Globus pallidus (tissue), 1 donor: ENCODE measurements at places on chromosomes 5 and 9.
A peak's percentile ranks its signal among the peaks of the same experiment; 100 is the strongest.

DNA sequence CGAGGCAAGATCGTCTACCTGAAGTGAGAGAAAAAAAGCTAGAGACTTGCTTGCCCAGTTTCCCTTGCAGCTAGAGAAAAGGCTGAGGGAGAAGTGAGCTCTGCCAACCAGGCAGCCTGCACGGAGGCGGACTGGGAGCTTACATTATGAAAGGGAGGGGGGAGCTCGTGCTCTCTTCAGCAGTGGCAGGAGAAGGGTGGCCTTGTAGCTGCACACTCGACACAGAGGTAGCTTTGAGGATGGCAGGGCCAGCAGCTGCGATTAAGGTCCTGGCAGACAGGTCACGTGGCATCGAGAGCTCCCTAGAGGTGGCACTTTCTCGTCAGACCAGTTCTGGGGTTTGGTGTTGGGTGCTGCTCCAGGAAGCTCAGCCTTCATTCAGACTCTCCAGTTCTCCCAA, 26.7 kb downstream of the APBA1 start:
- DNase-seq = peak; percentile 36

GRCh38 chr9:75604661-75605060, 285.8 kb upstream of the PCSK5 start:
- peak; percentile 23 for DNase-seq

GRCh38 chr5:145983446-145983845, 47.1 kb downstream of the SH3RF2 start:
- no peak for DNase-seq

DNA sequence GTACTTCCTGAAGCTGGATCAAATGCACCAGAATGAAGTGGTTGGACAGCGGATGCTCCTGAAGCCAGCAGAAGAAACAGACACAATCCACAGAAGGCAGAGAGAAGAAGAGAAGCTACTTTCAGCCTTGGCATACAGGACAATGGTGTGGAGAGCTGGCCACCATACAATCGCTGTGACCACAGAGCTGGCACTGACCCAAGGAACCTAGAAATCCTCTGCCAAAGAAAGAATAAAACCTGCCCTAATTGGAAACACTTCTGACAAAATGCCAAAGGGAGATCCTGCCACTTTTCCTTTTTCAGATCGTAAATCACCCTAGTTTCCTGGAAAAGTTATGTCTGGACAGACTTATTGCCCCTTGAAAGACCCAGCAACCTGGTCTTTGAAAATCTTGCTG, 77.8 kb downstream of the BAAT start:
- DNase-seq = no peak

GRCh38 chr5:143314659-143315058, 88.8 kb downstream of the NR3C1 start:
- no peak for DNase-seq

DNA sequence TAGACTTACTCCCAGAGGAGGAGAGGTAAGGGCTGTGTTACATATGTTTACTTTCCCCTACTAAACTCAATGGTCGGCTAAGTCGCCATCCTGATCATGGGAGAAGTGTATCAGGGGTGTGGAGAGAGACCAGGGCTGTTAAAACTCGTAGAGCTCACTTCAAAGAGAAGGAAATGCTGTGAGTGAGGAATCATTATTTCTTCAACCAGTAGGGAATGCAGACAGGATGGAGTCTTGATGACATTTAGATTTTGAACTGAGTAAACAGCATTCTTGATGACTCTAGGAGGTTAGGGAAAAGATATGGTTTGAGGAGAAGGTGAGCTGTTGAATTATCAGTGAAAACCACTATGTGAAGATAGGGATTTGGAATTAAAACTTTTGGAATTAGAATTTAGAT, 17.3 kb downstream of the RECK start:
- no peak for DNase-seq

- DNase-seq = peak; percentile 98
Measured at GRCh38 chr5:149063017-149063687, at the start of gene SH3TC2. TSS of gene SH3TC2 (minus strand) at chr5:149063062. CDS start at chr5:149063022, 40 bp downstream.

GRCh38 chr5:94810877-94811276, 192.4 kb downstream of the SLF1 start:
- no peak for DNase-seq

DNA sequence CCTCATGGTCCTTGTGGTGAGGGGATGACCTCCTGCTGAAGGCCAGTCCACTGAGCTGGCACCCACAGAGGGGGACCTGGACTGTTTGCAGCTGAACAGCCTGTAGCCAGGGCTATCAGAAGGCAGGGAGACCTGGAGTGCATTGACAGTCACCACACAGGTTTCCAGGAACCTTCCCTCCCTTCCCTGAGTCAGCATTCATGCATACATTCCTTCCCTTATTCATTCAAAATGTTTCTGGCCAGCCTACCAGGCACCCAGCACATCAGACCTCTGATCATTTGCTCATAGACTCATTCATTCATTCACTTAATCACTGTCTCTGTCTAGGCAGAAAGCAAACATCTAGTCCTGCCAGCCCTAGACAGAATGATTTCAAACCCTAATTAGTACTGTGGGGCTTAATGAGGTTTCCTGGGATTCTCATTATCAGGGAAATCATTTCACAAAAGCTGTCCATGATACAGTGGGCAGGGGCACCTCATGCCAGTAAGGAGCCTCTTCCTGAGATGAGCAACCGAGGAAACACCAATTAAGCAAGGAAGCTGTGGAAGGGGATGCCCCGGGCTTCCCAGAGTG, 110.1 kb upstream of the PPP1R26 start:
- DNase-seq = no peak

DNA sequence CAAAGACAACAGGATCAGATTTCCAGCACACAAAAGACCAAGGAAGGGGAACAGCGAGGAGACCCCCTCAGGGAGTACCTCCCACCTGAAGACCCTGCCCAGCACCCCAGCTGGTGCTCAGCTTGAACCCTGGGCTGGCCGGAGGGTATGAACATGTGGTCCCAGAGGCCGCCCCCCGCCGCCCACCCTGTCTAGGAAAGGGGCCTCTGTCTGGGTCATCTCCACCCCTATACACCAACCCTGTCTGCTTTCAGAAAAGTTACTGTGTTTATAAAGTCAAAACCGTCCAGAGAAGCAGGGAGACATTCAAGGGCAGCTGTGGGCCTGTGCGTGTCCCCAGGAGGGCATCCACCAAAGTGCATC, 72.2 kb downstream of the ADAMTS2 start:
- DNase-seq = no peak

- DNase-seq = no peak
Measured at GRCh38 chr5:100595812-100596173, 60.6 kb downstream of the FAM174A start.

DNA sequence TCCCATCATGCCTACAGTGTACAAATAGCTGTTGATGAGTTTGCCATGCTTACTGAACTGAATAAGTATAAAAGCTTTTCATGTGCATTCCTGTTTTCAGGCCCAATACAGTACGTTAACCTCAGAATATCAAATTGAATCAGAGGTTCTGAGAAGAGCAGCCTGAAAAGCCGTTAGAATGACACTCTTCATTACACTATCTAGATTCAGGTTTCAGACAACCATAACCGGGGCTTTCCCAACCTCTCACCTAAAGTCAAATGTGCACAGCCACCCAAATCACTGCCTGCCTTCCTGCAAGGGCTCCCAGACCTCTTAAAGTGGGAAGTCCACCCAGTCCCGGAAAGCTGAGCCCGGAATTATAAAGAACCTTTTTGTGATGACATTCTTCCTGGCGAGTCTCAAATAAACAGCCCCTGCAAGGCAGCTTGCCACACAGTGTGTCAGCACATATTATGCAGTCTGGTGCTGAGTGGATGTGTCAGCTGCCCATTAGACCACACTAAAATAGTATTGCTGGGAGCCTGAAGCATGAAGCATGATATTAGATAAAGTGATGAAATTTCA, 245.8 kb downstream of the TLE4 start:
- no peak for DNase-seq

DNA sequence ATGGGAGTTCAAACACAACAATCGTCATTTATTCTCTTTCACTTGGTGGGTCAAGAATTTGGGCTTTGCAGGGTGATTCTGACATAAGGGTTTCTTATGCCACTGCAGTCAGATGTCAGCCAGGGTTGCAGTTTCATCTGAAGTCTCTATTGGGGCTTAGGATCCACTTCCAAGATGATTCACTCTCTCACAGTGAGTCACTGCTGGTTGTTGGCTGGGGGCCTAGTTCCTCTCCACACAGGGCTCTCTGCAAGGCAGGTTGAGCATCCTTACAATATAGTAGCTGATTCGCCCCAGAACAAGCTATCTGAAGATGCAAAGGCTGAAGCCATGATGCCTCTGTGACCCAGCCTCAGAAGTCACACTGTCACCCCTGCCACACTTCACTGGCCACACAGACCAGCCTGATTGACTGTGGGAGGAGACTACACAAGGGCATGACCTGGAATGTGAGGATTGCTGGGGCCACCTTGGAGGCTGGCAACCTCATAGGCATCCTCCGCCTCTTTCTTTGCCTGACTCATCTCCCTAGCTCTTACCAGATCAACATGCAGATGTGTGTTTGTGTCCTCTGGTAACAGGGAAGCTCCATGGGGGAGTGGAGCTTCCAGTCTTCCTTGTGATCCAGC, 4.5 kb upstream of the CARD19 start:
- no peak for DNase-seq

DNA sequence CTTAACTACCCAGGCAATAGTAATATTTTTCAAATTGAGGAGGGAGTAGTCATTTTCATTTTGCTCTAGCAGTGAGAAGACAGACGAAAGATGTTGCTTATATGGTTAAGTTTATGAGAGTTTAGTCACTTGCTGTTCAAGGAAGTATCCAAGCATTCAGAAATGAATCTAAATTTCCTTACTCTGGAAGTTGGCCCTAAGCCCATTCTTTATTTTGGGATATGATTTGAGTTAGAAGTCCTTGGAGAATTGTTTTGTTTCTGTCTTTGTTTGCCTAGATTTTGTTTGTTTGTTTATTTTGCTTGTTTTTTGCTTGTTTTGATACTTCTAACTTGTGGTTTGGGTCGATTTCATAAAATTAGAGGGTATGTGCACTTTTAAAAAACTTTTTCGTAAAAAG, 146.4 kb upstream of the FGF10 start:
- no peak for DNase-seq

GRCh38 chr9:96108691-96109380, 193.1 kb downstream of the HSD17B3 start:
- DNase-seq = no peak

DNA sequence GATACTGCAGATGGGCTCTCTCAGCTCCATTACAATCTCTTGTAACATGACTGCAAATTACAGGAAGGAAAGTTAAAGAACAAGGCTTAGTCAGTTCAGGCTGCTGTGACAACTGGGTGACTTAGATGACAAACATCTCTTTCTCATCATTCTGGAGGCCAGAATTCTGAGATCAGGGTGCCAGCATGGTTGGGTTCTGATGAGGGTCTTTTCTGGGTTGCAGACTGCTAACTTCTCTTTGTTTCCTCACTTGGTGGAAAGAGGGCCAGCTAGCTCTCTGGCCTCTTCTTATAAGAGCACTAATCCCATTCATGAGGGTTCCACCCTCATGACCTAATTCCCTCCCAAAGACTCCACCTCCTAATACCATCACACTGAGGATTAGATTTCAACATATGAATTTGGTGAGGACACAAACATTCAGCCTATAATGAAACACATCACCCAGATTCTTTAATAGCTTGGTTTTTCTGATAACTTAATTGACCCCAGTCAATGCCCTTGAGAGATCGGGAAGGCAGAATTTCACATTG, 73.6 kb upstream of the MAMDC2 start:
- no peak for DNase-seq

DNA sequence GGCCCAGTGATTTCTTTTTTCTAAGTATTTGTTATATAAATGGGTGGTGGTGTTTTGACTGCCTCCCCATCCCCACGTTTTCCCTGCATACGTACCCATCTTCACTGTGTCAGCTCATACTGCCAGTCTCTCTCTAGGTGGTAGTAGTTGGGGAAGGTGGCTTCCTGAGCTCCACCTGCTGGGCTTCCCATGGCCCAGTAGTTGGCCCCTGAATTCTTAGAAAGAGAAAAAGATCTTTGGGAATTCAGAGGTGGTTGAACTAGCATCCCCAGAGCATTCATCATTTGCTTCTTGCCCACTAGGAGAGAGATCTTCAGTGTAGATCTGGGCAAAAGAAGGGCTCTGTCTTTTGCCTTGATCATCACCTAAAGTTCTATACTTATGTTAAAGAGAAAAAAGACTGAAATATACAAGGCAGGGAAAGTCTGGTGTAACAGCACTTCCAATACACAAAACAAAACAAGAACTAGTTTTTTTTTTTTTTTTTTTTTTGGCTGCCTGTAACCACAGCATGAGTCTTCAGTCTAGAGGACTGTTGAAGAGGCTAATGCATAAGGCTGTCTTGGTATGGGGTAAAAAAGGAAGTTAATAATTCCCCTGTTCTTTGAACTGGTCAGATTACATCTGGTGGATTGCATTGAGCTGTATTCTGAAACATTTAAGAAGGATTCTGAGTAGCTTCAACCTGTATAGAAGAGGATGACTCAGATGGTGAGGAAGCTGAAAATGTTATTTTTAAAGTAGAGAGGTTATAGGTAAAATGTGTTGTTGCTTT, 128.7 kb downstream of the ATG10 start:
- DNase-seq = no peak

DNA sequence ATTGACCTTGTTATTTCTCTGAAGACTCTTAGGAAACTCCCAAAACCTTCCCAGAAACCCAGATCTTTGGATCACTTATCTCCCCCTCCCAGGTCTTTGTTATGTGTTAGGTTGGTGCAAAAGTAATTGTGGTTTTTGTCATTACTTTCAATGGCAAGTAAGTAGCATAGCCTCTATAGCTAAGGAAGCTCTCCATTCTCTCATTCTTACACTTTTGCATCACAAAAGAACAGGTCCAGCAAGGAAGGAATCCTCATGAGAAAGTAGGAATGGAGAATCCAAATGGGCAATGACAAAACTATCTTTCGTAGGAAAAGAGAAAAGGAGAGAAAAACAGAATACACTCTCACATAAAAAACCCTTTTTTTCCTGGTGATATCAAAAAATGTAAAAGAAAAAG, 81.3 kb upstream of the ELAVL2 start:
- DNase-seq = no peak

DNA sequence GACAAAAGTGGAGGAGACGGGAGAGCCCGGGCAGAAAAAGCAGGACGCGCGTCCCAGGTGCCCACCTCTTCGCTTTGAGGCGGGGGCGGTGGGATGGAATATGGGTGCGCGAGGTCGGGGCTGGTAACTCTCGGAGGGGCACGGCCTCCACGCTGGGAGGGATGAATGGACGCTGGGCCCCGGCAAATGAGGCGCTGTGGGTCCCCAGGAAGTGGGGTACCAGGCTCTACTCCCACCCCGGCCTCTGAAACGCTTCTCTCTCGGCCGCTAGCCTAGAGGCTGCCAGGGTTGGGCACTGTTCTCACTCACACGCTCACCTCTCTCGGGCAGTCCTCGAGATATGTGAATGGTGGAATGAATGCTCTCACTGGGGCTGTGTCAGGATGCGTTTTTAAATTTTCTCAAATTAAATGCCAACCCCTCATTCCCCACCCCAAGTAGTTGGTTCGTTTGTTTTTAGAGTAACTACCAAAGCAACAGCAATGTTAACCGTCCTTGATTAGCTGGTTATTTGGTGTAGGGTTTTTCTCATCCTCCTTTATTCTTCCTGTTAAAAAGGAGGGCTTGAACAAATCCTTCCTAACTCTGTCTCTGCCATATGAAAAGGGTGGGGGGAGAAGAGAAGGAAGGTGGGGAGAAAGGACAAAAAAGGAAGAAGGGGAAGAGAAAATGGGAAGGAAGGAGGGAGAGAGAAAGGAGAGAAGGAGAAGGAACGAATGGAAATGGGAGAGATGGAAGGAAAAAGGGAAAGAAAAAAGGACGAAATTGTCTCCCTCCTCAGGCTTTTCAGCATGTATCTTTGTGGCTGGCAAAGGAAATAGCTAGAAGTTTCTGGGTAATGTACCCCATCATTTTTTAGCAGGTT, 1.3 kb upstream of the EBF1 start:
- DNase-seq = no peak
